T-helper 9 cell (primary cell): ENCODE measurements at places on chromosomes 16 and 17.

DNA sequence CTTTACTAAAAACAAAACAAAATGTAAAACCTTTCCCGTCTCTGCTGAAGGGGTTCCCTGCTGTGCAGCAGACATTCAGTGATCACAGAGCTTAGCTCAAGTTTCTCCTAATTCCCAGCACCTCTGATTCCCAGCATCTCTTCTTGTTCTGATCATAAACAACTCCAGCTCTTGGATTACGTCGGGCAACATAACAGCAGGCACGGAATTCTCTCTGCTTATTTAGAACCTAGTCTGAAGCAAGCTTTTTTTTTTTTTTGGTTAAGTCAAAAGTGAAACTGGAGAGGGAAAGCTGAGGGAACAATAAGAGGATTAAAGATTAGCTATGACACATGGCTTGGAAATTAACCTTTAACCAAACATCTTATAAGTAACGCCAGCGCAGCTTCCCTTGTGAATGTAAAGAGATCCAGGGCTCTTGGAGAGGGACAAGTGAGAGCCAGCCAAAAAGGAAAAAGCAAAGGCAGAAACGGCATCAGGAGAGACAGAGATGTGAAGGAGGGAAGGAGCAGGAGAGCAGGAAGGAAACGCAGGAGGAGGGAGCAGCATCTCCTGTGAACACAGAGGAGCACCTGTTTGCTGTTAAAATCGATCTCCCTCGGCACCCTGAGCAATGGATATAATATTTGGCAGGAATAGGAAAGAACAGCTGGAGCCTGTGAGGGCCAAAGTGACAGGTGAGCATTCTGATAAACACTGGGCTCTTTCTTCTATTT is at the start of gene BCO1:
TSS of gene BCO1 (plus strand) at position 394 of the 716 bp plus-strand sequence. CDS start at position 614, 220 bp downstream.
- DNase-seq = no peak

DNA sequence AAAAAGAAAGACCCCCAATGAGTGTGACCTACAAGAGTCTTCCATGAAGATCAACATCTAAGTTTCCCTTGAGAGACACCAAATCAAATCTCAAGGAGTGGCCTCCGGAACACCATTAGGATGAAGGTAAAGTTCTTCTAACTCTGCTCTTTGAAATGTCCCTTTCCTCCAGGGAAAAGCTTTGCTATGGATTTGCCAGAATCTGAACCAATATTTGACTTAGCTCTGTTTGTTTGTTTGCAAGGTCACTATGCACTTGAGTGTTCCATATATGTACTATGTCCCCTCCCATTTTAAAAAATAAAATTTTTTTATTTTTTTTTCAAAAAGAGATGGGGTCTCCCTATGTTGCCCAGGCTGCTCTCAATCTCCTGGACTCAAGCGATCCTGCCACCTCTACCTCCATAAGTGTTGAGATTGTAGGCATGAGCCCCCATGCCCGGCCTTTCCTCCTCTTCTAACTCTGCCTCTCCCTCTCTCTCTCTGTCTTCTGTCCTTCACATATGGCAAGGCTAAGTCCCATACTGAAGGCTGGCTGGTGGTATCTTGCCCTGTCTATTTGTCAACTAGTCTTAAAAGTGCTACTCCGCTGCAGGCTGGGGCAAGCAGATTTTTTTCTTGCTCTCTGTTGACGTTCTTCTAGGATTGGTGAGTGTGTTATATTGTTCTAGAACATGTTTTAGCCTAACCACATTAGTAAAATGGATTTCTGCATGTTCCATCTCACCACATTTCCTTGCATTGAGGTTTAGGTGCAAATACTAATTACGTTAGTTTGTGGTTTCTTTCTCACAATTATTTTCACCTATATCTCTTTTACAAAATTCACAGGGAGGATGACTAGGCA is 276.7 kb upstream of the DYNLRB2 start:
- no peak for DNase-seq

DNA sequence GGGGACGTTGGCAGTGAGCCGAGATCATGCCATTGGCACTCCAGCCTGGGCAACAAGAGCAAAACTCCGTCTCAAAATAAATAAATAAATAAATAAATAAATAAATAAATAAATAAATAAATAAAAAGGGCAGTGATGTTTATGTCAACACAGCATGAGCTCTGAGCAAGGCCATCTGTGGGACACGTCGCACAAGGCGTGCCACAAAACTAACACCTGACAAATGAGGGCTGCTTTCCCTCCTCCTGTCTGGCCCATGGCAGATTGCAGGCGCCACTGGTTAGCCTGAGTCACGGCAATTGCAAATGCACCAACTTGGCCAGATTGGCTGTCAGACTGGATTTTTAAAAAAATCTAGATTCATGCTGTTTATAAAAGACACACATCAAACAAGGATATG is 25.9 kb upstream of the SPNS3 start:
- no peak for DNase-seq

GRCh38 chr16:85527767-85528297 is 85.3 kb upstream of the GSE1 start:
- DNase-seq = no peak

GRCh38 chr16:31455601-31456314 is 3.5 kb upstream of the ARMC5 start:
- DNase-seq = no peak

DNA sequence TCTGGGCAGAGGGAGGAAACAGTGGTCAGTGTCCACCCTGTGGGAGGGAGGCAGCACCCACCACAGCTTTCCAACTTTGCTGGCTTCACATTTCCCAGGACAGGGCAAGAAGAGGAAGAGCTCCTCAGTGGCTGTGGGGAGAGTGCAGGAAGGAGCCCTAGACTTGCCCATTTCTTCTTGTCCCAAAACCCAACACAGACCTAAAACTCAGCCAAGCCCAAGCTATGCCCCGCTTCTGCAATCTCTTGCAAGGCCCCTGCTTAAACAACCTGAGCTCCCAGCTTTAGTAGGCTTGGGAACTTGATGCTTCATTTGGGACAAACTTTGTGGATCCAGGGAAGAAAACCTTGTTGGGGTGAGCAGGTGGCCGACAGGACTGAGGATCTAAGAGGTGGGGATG is 173.8 kb downstream of the LGALS9B start:
- no peak for DNase-seq

- DNase-seq = peak; percentile 60
These were observed 20.4 kb upstream of the SLC38A8 start for GRCh38 chr16:84062734-84063640.

GRCh38 chr16:66039793-66040192 is 326.7 kb upstream of the CDH5 start:
- DNase-seq = no peak

DNA sequence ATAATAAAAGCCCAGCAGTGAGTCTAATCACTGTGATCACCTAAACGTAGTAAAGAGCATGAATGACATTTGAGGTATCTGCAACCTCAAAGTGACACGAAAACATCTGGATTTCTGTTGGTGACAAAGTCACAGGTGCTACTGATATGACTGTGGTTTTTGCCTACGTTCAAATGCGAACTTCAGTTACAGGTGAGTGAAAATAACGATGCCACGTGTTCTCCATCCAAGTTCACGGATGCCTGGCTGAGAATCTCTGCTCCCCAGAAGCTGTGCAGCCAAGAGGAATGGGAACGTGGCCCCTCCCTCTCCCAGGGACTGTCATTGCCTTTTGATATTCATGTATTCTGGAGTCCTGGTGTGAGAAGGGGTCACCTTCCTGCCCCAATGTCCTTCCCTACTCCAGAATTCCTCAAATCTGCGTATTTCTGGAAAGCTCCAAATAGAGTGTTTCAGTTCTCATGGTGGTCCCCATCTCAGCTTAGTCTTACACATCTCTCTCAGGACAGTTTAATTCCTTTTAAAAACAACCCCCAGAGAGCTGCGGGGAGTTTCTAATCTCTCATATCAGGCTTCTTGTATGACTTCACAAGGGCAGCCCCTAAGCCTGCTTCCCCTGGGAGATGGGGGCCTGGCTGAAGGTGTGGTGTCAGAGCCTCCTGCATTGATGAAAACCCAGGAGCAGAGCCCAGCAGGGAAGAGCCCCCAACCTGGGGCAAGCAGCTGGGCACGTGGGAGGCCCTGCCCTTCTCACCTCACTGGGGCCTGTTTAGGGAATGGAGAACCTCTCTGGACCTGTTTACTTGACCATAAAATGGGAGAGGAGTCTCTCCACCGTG is 25.8 kb downstream of the PIK3R5 start:
- no peak for DNase-seq
